Activated naive CD4-positive, alpha-beta T cell treated with anti-CD3 and anti-CD28 coated beads, Interleukin-2, amount 10 ng/mL, durations not matched to agents 7 days and 5 days (primary cell): ENCODE measurements at places on chromosomes 11 and 22.

DNA sequence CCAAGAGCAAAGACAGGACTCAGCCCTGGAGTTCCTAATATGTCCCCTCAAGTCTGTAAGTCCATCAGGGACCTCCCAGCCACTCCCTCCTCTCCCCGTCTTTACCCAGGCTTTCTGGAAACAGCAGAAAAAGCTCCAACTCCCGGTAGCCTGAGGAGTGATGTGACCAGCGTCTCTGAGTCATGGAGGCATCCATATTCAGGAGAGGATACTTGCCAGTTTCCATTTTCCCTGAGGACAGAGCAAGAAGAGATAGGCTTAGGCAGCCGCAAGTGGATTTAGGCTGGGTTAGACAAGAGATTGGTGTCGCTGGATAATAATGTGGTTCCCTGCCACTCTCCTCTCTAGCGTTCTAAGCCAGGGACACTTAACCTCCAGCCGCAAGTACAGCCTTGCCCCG lies 206.6 kb downstream of the GRIK4 start:
- DNase-seq: no peak

DNA sequence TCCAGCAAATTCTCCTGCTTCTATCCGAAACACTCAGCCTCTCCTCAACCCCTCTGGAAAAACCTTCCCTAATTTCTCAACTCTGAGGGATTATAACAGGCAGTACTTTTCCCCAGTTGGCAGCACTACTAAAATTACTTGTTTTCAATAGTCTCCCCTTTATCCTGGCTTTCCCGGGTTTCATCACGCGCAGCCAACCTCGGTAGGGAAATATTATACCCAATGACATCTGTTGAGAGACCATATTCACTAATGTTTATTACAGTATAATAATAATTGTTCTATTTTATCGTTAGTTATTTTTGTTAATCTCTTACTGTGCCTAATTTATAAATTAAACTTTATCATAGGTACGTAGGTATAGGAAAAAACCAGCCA lies 330 bp upstream of the POLD3 start:
- no peak for DNase-seq

- no peak for DNase-seq
Observed at GRCh38 chr11:67674442-67674871, at the start of gene ALDH3B2. Gene ALDH3B2 (minus strand): TSS chr11:67674623. CDS start chr11:67666935, 7,688 bp downstream.

DNA sequence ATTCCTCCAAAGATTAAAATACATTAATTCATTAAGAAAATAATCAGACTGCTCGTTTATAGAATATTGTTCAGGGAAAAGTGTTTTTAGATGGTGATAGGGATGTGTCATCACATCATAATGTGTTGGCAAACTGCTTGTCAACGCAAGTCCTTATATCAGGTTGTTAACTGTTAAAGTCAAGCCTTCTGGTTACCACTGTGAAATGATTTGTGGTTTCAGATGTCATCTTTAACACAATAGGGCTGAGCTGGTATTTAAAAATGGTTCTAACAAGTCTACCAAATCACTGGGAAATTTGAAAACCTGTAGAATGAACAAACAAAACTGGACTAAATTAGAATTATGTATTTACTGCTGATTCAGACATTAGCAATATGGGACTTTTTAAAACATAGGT lies 2.4 kb upstream of the MMP13 start:
- no peak for DNase-seq

- DNase-seq: no peak
Observed at GRCh38 chr22:39871008-39871798, 22.4 kb downstream of the ENTHD1 start.

DNA sequence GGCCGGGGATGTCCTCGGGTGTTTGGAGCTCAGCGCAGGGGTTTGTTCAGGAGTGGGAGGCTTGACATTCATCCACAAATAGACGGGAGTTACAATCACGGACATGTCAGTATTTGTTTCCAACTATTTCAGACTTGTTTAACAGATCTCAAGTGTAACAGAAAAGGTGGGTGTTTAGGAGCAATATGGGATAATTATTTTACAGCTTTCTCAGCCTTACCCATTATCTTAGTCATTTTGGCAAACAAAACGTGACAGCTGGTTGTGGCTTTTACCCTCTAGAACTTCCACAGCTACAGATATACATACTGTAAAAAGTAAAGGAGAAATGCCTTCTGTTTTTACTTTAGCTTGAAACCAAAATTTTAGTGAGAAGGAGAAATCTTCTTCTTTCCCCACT lies 178.7 kb upstream of the TMEM45B start:
- no peak for DNase-seq

DNA sequence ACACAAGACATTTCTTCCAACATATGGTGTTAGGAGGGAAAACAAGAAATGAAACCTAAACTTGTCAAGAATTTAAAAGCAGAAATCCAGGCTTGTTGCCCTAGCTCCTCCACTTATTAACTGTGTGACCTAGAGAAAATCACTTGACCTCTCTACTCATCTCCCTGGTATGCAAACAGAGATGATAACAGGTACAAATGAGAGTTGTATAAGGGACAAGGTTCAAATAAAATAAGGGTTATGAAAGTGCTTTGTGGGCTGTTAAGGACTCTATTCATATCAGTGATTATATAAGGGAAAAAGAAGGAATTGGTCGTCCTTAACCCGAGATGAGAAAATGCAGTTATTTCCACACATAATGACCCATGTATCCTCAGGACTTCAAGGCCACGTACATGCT lies 372.7 kb upstream of the TENM4 start:
- no peak for DNase-seq

GRCh38 chr11:2526808-2527381 lies 82.1 kb downstream of the KCNQ1 start:
- DNase-seq: peak; percentile 47

- no peak for DNase-seq
Observed at GRCh38 chr11:8501836-8502235, 92.2 kb downstream of the STK33 start.

GRCh38 chr22:39204216-39204615 lies 40.6 kb downstream of the PDGFB start:
- no peak for DNase-seq

GRCh38 chr11:117318738-117319137 lies 2.7 kb upstream of the BACE1 start:
- no peak for DNase-seq

GRCh38 chr11:133553885-133554740 lies 21.8 kb upstream of the OPCML start:
- no peak for DNase-seq

DNA sequence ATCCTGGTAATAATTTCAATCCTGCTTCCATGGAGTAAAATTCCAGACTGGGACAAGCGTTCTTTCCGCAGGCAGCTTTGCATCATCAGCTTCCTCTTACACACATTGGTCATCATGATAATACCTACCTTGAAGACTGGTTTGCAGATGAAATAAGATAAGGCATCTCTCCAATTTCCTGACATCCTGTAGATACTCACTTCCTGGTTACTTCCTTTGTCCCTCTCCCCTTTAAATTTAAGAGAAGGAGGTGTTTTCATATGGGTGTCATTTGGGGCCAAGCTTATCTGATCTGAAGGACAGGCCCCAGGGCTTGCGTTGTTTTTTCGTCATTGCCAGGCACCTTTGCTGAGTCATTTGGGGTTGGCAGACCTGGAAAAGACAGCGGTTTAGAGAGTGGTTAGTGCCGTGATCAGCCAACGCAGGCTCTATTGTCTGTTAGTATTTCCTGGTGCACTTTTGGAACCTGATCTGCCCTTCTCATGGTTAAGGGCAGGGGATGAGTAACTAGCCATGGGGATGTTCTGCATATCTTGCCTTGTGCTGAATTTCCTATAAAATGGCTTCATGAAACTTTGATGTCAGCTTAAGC lies 24.1 kb downstream of the GRAMD1B start:
- DNase-seq: peak; percentile 71

DNA sequence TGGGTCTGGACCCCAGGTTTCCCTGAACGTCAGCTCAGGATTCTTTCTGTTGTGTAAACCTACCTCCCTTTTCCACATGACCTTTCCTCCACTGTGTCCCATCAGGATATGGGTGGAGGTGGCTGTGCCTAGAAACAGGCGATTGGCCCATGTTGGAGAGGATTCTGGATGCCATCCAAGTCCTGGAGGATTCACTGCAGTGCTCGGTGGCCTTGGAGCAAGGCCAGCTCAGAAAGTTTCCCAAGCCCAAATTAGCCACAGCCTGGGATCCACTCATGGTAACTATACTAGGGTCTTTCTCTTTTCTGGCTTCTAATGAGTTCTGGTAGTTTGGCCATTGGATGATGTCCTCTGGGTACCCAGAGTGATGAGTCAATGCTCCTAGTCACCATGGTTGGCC lies 141.6 kb downstream of the SNX19 start:
- DNase-seq: no peak

DNA sequence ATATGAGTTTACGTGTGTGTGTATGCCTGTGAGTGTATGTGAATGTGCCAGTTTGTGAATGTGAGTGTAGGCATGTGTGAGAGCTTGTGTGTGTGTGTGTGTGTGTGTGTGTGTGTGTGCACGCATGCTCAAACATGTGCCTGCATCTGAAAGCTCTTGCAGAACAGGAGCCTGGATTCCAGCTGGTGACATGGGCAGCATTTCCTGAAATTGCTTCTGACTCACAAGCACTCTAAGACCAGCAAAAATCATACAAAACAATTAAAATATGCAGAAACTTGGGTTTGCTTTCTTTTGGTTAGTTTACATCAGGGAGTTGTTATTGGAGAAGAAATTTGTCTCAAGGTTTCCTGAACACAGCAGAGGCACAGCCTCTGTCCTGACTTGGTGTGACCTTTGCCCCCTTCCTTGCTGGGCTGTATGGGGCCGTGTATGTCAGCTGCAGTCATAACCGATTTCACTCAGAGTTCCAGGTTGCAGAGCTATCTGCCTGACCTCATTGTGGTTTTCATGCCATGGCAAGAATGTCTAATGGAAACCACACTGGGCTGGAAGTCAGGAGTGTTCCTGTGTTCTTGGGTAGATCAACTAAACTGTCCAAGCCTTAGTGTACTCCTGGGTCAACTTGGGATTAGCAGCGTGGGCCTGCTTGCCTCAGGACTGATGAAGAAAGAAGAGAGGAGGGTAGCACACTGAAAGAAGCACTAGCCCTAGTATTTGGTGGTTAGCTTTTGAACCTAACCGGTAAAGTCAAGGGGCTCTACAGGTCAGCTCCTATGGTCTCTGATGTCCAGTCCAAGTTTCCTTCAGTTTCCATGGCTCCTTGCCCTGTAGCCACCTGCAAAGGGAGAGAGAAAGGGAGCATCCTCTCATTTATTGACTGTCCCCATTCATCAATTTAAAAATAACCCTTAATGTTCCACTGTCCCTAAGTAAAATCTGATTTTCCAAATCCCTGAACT lies 143.7 kb downstream of the SNX19 start:
- no peak for DNase-seq

DNA sequence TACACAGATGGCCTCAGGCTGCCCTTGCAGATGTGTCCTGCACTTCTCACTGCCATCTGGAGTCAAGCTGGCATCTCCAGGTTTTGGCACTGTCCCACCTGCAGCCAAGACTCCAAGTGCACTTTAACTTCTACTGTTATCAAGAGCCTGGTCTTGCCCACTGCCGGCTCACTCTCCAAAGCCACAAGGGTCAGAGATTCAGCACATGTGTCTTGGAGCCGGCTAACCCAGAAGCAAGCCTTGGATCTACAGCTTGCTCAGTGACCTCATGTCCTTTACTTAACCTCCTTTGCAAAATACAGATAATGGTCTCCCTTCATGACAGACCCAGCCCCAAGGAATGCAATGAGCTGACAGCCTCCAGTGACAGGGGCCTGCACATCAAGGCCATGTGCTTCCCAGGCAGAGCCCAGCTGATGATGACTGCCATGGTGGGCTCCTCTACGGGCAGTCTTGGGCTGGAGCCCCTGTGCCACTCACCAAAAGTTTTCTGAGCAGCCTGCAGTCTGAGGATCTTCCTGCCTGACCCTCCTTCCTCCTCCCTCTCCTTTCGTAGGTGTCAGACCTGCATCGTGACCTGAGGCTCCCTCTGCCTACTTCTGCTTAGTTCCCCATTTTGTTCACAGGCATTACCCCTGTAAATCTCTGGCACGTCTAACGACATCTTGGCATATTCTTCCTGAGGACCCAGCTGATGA lies 9.0 kb downstream of the TP53AIP1 start:
- no peak for DNase-seq

- no peak for DNase-seq
Observed at GRCh38 chr11:20670932-20671403, 1.6 kb downstream of the NELL1 start.

DNA sequence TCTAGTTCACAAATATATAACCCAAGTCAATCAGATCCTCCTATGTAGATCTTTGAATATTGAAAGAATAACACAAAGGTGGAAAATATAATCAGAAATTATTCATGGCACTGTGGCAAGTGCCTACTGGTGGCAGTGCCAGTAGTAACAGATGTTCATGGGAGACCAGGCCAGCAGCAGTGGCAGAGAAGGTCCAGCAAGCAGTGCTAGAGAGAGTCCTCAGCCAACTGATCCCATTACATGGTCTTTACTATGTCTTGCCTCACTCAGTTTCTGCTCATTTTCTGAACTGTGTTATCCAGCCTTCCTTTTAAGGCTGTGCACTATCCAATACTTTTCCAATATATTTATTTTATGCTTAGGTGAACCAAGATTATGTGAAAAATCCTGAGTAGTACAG lies 124.9 kb downstream of the MRTFA start:
- no peak for DNase-seq

DNA sequence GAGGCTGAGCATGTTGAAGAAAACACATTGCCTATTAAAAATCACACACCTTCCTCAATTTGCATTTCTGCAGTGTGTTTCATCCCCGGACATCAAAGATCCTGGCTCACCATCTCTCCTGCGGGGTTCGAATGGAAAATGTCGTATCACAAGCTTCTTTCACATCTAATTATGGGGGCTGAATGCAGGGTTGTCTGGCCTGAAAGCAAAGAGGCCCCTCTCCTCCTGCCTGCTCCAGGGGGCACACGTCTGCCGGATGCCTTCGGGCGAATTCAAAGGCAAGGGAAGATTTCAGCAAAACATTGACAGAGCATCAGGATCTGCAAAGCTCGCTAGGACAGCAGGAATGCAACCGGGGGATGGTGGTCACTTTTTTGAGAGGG lies 1447.7 kb downstream of the TBC1D22A start:
- DNase-seq: no peak

DNA sequence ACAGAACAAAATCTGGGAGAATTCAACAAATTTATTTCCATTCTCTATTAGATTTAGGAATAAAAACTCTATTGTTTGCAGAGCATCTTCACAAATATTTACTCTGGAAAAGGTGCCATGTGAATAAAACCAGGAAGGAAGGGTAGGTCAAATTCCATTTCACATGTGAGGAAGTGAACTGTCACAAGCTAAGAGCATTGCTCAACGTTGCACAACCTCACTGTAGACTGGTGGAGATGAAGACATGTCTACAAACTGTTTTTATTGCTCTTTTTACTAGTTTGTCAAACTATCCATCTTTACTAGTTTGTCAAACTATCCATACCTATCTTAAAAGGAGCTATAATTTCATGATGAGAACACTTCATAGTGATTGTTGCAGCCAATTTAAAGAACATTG lies 236.4 kb downstream of the CNTN5 start:
- DNase-seq: no peak
